Activated CD4-positive, alpha-beta T cell treated with anti-CD3 and anti-CD28 coated beads, Interleukin-2, amount 50 U/mL, for 16 hours (primary cell): ENCODE measurements at places on chromosomes 3 and 15.

GRCh38 chr3:100869787-100870186, 123.4 kb downstream of the ABI3BP start:
- DNase-seq = no peak

DNA sequence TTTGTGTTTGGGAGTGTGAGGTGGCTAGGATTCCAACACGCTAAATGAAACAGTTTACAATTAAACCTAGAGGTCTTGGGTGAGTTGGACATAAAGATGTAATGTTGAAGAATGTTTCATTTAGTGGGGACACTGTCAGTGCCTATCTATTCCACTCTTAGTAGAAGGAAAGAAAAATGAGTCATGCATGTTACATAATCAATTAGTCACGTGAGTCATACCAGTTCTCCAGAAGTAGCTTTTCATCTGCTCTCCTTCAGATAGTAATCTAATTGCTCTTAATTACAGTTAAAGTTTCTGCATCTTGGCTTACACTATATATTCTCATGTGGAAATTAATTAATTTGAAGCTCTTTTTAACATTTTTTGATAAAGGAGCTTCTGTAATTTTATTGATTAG, 115.7 kb upstream of the P2RY1 start:
- no peak for DNase-seq

DNA sequence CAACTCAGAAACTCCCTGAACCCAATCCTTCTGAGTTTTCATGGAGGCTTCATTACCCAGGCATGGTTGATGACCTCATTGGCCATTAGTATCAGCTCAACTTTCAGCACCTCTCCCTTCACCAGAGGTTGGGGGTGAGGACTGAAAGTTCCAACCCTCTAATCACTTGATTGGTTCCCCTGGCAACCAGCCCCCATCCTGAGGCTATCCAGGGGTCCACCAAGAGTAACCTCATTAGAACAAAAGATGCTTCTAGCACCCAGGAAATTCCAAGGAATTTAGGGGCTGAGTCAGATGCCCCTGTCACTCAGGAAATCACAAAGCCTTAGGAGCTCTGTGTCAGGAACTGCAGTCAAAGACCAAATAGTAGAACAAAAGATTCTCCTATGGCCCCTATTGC, 43.8 kb downstream of the ADAMTSL3 start:
- DNase-seq = no peak

DNA sequence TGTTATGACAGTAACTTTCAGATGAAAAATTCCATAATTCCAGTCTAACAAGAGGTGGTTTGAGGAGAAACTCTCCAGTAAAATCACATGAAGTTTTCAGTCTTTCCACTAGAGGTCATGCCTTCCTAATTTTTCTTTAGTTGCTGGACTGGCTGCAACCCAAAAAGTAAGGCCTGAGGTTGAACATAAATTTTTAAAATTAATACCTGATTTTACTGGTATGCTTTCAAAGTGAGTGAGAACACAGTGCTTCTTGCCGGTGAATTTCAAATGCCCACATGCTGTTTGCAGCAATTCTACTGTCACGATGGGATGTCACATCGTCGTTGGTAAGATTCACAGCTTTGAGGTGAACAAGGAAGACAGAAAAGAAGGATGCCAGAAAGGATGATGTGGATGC, 89.0 kb upstream of the FGF12 start:
- peak; percentile 57 for DNase-seq
